Activated CD8-positive, alpha-beta memory T cell treated with anti-CD3 and anti-CD28 coated beads for 1 hour (primary cell): ENCODE measurements at places on chromosomes 12 and 14.

- DNase-seq = no peak
These were observed 194.5 kb upstream of the CNOT2 start for GRCh38 chr12:70048521-70049250.

GRCh38 chr12:46472893-46473633 is 100.5 kb upstream of the SLC38A2 start:
- no peak for DNase-seq

DNA sequence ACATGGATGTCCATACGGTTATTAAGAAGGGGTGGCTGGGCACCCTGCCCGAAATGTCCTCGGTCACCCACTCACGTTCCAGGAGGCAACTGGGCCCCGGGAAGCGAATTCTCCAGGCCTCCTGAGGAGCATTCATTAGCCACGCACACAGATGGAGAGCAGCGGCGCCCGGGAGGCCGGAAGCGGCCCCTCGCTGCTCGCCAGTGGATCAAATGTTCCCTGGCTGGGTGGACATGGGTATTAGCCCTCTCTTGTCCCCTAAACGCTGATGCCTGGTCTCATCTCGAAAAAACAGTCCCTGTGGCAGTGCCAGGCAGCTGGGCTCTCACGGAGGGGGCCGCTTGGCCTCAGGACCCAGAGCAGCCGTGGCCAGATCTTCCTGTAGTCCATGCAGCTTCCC is 59.0 kb upstream of the DLK1 start:
- DNase-seq = no peak

DNA sequence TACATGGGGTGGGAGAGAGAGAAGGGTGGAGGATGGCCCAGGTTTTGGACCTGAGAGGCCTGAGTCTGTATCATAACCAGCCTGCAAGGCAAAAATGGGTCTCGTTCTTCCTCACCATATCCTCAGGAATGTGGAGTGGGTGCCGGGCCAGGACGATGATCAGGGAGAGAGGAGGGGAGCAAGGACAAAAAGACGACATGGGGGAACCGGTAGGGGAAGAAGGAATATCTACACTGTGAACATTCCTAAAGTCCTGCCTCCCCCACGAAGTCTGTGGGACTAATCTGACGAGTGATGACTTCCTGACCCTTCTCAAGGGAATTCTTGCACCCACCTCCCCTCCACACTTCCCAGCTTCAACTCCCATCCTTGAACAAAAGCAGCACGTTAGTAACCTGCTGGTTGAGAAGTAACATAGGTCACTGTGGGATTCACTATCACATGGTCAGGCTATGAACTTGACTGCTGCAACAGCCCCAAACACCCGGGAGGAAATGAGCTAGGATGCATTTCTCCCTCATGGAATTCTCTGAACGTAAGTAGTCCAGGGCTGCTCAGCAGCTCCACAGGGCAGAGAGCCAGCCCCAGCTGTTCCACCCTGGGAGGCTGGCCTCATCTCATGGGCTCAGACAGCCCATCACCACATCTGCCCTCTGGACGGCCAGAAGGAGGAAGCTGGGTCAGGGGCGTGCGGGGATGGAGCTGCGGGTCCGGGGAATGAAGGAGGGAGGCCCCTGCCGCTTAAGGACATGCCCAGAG is 36.8 kb upstream of the VWF start:
- DNase-seq = no peak

DNA sequence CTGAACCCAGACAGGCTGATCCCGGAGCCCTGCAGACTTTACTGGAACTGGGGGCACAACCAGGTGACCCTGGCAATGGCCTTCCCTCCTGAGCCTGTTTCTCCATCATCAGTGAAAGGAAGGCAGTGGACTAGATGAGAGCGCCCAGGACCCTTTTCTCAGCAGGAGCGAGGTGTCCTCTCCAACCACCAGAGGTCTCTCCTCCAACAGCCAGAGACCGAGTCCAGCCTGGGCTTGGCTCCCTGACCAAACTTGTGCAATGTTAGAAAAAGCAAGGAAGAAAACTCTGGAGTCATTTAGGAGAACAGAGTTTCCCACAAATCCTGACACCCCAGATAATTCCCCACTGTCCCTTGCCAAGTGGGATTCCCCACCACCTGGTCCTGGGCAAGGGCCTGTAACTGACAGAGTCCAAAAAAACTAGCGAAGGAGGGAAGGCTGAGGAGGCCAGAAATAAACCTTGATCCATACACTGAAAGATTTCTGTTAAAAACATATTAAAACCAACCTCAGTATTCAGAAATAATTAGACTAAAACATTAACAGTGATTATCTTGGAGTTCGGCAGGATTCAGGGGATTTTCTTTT is 9.0 kb downstream of the RPS6KL1 start:
- DNase-seq = no peak

DNA sequence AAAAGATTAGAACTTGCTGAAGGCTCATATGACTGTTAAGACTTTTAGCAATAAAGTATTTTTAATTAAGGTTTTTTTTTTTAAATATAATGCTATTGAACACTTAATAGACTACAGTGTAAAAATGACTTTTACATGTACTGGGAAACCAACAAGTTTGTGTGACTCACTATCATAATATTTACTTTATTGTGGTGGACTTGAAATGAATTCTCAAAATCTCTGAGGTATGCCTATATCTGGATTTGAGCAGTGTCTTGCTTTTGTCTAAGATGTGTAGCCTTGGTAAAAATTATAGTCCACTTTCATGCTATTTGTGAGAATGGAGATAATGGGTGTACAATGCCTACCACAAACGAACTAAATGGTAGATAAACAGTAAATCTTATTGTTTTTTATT is 33.9 kb upstream of the NAV3 start:
- no peak for DNase-seq

- DNase-seq = no peak
These were observed 198.7 kb downstream of the EFCAB11 start for GRCh38 chr14:89755816-89756215.

DNA sequence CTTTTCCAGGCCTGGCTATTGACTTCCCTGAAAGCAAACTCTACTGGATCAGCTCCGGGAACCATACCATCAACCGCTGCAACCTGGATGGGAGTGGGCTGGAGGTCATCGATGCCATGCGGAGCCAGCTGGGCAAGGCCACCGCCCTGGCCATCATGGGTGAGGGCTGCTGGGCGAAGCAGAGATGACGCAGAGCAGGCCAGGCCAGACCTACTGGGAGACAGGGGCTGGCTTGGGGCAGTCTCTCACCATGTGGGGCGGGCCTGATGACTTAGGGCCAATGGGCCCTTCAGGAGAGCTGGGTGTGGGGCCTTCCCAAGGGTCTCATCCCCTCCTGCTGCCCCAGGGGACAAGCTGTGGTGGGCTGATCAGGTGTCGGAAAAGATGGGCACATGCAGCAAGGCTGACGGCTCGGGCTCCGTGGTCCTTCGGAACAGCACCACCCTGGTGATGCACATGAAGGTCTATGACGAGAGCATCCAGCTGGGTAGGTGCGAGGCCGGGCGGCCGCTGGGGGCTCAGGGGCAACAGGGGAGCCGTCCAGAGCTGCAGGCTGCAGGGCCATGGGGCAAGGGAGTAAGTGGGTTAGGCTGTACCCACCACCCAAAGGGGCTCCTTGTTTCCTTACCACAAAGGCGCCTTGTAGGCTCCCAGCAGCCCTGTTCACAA is 33.0 kb upstream of the LRP1-AS start:
- no peak for DNase-seq

DNA sequence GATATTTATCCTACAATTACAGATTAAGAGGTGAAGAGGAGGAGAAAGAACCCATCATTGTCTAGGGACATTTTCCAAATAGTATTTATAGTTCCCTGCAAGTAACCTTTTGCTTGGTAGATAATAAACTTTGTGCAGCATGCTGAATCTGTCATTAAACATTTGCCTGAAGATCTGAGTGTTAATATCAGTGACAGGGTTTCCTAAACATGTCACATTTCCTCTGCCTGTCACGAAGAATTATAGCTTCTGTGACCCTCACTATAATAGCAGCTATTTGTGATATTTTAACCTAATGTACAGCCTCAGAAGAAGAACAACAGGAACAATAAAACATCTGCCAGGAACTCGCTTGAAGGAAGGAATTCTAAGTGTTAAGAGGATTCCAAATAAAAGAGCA is 350.3 kb downstream of the GXYLT1 start:
- no peak for DNase-seq

- no peak for DNase-seq
These were observed 59.1 kb downstream of the ISCA2 start for GRCh38 chr14:74552623-74553022.

GRCh38 chr12:11727133-11727664 is 77.7 kb downstream of the ETV6 start:
- no peak for DNase-seq

DNA sequence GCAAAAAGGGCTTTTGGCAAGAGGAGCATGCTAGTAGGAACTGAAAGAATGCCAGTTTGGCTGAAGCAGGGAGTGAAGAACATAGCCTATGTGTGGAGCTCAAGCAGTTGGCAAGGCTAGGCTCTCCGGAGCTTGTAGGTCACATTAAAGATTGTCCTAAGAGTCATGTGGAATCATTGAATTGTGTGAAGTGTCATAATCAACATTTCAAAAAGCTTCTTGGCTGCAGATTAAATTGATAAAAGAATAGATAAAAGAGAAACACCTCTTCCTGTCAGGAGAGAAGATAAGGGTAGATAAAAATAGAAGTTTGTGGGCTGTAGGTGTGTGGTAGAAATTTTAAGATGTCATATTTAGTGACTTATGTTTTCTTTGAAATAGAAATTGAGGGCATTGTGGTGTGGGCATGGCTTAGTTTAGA is 36.1 kb downstream of the CPSF6 start:
- no peak for DNase-seq

DNA sequence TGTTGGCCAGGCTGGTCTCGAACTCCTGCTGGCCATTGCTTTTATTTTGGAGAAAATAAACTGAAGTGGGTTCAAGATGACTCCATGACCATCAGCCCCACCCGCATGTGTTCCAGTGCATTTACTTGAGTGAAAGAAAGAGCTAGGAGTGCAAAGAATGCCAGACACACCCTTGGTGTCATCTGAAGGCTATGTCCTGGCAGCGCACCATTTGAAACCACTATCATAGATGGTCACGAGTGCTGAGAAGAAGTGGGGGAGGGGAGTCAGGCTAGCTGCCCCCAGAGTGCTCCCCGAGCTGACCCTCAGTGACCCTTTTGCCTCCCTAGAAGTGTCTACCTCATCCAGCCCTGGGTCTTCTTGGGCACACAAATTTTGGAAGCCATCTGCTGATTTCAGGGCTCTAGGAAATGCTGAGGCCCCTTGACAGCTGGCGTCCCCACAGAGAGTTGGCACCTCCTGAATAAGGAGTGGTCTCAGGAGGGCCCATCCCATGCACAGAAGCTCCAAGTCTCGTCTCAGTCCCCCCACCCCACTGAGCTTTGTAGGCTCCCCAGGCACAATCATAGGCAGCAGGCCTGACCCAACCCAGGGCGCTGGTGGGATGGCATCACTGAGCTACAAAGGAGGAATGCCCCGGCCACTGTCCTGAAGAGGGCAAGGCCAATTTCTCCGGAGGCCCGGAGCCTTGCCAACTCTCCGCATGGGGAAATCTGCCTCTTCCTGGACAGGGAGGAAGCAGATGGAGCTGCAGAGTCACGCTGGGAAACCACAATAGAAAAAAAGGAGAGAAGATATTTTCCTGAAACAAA is 28.0 kb downstream of the PXN start:
- no peak for DNase-seq

GRCh38 chr12:122848471-122849351 is 13.5 kb downstream of the HIP1R start:
- DNase-seq = no peak

GRCh38 chr12:52199294-52199919 is 7.6 kb upstream of the KRT80 start:
- no peak for DNase-seq
